HT1080 (cell line): ENCODE measurements at places on chromosomes 3 and 15.

- no peak for DNase-seq
Observed at GRCh38 chr3:35832140-35832571, 192.8 kb downstream of the ARPP21 start.

DNA sequence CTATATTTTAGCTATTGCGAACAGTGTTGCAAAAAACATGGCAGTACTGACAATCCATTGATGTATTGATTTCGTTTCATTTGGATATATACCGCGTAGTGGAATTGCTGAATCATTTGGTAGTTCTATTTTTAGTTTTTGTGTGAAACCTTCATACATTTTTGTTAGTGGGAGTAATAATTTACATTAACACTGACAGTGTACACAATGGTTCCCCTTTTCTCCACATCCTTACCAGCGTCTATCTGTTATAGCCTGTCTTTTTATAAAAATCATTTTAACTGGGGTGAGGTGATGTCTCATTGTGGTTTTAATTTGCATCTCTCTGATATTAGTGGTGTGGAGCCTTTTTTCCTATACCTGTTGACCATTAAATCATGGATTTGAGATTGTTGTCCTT lies 392.4 kb upstream of the ALCAM start:
- DNase-seq = no peak

GRCh38 chr15:101406526-101407195 lies 82.8 kb downstream of the PCSK6 start:
- no peak for DNase-seq

- no peak for DNase-seq
Observed at GRCh38 chr3:52774901-52775864, 2.2 kb upstream of the ITIH1 start.

GRCh38 chr15:80695099-80695910 lies at the start of gene ABHD17C:
Gene ABHD17C (plus strand): TSS chr15:80695310. CDS start chr15:80695430, 120 bp downstream.
- DNase-seq = peak; percentile 28

DNA sequence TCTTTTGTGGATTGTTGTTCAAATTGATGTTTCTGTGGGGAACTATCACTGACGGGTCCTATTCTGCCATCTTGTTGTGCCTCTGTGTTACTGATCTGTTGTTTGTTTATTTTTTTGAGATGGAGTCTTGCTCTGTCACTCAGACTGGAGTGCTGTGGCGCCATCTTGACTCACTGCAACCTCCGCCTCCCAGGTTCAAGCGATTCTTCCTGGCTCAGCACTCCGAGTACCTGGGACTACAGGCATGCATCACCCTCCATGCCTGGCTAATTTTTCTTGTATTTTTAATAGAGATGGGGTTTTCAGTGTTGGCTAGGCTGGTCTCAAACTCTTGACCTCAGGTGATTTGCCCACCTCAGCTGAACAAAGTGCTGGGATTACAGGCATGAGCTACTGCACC lies 31.6 kb downstream of the CDAN1 start:
- no peak for DNase-seq

DNA sequence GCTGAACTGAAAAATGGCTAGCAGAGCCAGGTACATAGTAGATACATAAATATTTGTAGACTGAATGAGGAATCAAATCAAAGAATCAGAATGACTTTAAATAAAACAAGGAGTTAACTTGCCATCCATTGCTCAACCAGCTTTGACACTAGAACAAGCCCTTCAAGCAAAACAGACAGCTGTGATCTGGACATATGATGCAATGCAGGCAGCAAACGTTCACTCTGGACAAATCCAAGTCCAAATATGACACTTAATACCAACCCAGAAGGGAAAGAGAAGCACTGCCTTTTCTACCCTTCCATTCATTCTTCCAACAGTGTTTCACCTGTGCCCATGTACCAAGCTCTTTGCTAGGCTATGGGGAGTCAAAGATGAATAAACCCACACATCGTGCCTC lies 4.5 kb downstream of the THRB start:
- DNase-seq = no peak

- DNase-seq = peak; percentile 70
Observed at GRCh38 chr15:101710806-101711205, 13.5 kb downstream of the TARS3 start.

GRCh38 chr15:28078191-28078719 lies 20.9 kb downstream of the OCA2 start:
- DNase-seq = no peak

DNA sequence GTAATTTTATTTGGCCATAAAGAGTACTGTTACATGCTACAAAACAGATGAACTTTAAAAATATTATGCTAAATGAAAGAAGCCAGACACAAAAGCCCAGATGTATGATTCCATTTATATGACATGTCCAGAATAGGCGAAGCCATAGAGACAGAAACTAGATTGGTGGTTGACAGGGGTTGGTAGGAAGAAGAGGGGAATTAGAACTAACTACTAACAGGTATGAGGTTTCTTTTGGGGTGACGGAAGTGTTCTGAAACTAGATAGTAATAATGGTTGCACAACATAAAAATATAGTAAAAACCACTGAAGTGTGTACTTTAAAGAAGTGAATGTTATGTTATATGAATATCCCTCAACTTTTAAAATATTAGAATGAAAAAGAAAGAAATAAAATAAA lies 66.1 kb downstream of the GBE1 start:
- DNase-seq = no peak

DNA sequence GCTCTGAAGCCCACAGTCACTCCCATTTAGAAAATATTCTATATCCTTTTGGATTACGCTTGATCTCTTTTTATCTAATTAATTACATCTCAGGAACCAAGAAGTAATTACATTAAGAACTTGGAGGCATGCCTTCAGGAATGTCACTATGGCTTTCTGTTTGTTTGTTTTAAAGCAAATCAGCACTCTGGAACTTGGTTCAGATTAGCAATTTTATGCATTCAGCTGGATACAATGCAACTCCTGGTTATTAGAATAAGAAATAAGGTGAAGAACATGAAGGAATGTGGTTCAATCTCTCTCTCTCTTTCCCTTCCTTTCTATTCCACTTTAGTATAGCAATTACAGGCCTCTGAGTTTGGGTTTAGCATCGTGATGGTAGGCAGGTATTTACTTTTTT lies 235.8 kb downstream of the FHIT start:
- DNase-seq = no peak

DNA sequence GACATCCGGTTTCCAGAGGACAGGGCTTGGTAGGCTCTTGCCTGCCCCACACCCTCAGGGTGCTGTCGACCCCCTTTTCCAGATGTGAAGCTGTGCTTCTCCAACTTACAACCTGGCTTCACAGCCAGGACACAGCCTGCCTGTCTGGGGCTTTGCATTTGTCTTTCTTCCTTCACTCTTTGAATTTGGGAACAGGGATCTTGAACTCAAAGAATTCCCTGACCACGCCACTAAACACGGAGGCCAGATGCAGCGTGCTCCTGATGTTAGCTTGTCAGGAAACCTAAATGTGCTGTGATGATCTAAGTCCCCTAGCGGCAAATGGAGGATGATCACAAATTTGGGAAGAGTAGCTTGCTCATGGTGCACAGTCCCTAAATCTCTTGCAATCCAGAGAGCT lies 244.8 kb upstream of the RGMA start:
- no peak for DNase-seq

DNA sequence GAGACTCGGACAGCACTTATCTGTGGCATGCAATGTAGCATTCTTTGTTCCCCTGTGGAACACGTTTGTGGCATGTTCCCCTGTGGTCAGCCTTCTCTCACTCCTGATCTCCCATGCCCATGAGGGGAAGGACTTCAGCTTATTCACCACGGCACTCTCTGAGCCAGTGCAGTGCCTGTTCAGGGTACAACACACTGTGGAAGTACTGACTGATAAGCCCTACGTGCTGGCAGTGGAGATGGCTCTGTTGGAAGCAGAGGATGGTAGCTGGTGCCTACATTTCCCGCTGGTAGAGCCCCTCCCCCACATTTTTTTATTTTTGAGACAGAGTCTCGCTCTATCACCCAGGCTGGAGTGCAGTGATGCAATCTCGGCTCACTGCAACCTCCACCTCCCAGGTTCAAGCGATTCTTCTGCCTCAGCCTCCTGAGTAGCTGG lies 43.5 kb upstream of the ETV5 start:
- DNase-seq = no peak
